ENCODE measurements at places on chromosomes 3 and 15. TPM values are rescaled to one million over a fixed set of nuclear protein-coding genes. Genes with fewer than 3 reads are reported as not detected.

The ADPGK gene
- polyA plus RNA-seq: 28.5 TPM

The TGM5 gene
- 0.16 TPM for polyA plus RNA-seq

The TBCCD1 gene
- 12.0 TPM for polyA plus RNA-seq

The VIPR1 gene
- 1.6 TPM for polyA plus RNA-seq

DNA sequence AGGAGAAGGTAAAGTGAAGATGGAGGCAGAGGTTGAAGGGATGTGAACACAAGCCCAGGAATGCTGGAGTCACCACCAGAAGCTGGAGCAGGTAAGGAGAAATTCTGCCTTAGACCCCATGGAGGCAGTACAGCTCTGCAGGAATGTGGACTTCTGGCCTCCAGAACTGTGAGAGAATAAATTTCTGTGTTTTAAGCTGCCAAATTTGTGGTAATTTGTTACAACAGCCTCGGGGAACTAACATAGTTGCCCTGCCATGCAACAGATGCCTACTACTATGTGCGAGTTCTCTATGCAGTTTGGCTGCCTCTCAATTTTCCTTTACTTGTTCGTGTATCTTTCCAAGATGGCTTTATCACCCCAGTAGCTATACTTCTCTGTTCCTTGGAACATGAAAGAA is 394.1 kb downstream of the TUSC7 start:
- DNase-seq: no peak

- DNase-seq: no peak
Measured at GRCh38 chr3:46479696-46480095, 15.0 kb upstream of the LTF start.

- no peak for DNase-seq
Measured at GRCh38 chr15:46996359-46996758, 720.9 kb upstream of the SEMA6D start.

GRCh38 chr3:98855806-98856400 is 45.6 kb downstream of the DCBLD2 start:
- DNase-seq: peak; percentile 4

DNA sequence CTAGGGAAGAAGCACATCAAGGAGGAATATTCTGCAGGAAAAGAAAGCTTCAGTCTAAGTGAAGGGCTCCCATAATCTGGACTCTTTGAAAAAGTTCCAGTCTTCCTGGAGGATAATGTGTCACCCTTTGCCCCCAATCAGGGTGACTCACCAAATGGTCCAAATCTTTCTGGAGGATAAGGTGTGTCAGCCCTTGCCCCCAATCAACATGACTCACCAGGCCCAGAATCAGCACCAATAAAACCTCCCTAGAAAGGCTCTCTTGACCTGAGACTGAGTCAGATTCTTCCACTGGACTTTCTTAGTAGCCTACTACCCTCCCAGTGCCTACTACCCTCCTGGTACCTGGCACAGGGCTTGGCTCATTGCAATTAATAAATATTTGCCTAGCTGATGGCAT is 9.5 kb upstream of the ARL14 start:
- no peak for DNase-seq

DNA sequence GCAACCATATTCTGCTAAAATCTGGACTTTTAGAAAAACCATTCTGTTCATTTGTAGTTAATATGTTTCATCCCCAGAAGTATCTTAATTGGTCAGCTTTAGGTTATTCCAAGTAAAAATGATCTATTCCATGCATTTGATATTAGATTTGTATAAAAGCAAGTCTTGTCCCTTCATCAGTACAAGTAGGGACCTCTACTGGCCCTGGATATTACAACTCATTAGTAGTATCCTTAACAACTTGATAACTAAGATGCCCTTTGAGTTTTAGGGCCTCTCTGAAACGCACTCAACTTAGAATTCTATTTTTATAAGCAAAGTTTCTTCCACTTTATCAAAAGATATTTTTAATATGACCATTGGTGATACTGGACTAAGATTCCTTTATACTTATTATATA is 25.3 kb upstream of the SELENOT start:
- no peak for DNase-seq

DNA sequence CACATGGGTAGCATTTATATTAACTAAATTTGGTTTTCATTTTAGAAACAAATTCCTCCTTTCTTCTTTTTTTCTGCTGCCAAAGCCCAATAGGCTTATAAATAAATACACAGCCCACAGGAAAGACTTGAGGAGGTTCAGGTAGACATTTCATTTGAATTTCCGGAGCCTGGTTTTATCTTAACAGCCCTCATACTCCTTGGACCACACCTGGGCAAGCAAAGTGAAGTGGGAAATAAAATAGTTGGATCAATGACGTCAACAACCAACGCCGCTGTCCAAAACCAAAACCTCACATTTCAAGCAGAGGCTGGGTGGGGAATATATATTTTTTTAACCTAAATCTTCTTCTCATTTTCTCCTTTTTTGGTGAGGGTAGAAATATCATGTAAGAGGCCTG is 53.2 kb downstream of the RFTN1 start:
- no peak for DNase-seq

GRCh38 chr3:146166415-146166821 is 5.4 kb upstream of the PLOD2 start:
- no peak for DNase-seq

DNA sequence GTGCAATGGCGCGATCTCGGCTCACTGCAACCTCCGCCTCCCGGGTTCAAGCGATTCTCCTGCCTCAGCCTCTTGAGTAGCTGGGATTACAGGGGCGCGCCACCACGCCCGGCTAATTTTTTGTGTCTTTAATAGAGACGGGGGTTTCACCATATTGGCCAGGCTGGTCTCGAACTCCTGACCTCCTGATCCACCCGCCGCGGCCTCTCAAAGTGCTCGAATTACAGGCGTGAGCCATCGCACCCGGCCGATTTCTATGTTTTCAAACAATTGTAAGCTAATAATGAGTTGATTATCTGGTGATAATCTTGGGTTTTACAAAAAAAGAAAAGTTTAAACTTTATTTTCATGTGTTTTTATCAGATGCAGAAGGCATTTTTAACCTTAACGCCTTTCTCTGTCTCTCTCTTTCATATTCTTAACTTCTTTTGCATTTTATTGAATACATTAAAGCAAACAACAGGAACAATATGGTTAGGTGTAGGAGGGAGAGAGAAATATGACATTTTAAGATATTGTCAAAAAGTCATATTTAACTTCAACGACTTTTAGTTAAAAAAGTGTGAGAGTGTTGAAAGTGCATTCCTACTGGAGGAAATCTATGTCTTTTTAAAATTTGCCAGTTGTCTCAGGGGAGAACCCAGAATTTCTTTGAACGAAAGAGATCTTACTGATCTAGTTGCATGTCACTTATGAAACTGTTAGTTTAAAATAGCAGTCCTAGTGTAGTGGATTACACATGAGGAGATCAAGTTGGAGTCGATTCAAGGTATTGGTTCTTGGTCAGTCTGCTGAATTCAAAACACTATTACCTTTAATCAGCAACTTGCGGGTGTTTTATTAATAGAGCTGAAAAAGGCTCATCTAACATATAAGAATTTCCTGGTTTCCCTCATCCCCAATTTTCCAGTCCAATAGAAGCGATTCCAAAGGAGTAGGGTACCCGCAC is 3.4 kb upstream of the MEIS2 start:
- DNase-seq: no peak

DNA sequence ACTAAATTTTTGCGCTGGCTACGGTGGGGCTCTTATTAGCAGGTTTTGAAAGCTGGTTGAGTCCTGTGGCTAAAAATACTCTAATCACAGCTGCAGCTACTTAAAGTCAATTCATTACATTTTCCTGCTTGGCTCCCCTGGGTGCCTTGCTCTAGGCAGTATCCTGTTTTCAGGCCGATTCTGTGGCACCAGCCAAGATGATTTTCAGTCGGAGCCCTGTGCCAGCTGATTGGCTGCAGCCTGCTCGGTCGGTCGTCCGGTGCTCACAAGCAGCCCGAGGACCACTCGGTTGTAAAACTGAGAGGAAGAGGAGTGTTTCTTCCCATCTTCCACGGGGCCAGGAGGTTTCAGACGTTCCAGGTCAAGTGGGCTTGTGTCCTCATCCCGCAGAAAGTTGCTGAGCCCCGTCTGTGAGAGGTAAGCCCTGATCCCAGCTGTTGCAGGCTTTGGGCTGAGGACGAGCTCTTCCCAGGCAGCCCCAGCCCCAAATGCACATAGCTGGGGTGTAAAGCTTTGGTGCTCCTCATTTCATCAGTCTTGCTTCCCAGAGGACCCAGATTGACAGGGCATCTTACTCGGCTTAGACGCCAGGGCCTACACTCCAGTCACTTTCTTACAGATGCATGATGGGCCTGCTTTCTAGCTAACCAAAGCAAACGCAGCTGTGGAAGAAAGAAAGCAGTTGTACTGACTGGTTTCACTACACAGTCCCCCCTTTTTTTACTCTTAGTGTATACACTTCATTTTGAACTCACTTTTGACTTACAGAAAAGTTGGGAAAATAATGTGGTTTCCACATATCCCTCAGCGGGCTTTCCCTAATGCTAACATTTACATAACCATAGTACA is 15.9 kb downstream of the LYSMD4 start:
- no peak for DNase-seq

DNA sequence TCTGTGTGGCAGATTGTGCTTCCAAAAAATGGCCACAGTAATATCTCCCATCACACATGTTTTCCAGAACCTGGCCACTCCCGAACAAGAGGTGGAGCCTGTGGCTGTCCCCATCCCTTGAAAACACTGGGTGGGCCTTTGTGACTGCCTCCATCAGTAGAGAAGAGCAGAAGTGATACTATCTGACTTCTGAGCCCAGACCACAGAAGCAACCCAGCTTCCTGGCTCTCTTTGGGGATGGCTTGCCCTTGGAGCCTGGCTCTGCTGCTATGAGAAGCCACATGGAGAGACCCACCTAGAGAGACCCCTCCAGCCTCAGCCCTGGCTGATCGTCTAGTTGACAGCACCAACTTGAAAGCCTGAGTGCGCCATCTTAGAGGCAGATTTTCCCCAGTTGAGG is 39.8 kb upstream of the CMTM8 start:
- DNase-seq: no peak

DNA sequence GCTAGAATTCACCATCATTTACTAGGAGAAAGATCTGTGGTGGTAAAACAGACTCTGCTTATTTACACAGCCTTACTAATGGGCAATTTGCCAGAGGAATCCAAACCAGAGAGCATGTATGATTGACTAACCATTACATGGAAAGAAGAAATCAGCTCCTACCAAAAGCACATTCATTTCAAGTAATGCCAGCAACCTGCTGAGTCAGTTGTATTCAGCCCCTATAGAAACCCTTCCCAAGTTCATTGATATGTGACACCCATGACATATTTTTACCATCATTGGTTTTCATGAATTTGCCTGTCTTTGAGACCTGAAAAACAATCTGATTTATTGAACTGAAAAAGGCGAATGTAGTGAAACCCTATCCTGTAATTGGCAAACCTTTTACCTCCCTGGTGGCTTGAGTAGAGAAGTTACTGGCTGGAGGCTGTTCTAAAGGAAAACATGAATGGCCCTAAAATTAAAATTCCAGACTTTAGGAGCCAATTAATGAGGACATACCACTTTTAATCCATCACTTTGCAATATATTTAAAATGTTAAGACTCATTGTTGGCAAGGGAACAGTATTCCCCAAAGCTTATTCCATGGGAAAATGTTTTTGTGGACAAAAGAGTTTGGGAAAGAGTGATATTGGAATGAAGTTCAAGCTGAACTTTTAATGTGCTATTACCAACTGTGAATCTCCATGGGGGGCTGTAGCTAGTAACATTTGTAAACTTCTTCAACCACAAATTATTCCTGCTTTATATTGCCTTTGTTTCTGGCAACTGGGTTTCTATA is 542.9 kb downstream of the FHIT start:
- DNase-seq: no peak

DNA sequence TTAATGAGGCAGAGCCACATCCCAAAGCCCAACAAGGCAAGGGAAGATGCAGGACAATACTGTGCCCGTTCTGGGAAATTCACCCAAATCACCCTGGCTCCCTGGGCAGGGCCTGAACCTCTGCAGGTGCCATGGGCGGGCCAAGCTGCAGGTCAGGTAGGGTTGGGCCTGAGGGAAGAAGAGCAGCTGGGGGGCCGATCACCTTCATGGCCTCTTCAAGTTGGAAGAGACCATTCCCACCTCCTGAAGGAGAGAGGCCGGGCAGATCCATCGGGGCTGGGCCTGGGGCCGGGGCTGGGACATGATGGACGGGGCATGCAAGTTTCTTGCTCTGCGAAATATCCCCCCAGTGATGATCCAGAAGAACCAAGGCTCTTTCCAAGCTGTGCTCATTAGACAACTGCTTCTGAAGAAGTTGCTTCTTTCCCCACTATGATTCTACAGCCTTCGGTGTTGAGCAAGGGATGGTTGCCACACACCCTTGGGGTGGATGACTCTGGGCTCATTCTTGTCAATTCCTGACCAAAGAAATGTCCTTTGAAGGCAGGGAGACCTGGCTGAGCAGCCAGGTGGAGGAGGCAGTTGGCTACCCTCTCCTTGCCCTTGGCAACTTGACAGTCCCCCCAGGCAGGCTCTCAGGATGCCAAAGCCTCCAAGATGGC is 38.2 kb downstream of the KLHL25 start:
- no peak for DNase-seq

GRCh38 chr3:72604328-72604727 is 243.9 kb downstream of the SHQ1 start:
- no peak for DNase-seq

DNA sequence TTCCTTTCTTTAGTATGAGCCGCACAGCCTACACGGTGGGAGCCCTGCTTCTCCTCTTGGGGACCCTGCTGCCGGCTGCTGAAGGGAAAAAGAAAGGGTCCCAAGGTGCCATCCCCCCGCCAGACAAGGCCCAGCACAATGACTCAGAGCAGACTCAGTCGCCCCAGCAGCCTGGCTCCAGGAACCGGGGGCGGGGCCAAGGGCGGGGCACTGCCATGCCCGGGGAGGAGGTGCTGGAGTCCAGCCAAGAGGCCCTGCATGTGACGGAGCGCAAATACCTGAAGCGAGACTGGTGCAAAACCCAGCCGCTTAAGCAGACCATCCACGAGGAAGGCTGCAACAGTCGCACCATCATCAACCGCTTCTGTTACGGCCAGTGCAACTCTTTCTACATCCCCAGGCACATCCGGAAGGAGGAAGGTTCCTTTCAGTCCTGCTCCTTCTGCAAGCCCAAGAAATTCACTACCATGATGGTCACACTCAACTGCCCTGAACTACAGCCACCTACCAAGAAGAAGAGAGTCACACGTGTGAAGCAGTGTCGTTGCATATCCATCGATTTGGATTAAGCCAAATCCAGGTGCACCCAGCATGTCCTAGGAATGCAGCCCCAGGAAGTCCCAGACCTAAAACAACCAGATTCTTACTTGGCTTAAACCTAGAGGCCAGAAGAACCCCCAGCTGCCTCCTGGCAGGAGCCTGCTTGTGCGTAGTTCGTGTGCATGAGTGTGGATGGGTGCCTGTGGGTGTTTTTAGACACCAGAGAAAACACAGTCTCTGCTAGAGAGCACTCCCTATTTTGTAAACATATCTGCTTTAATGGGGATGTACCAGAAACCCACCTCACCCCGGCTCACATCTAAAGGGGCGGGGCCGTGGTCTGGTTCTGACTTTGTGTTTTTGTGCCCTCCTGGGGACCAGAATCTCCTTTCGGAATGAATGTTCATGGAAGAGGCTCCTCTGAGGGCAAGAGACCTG is 13.2 kb downstream of the GREM1 start:
- DNase-seq: no peak

Measured in forelimb muscle (tissue), 1 donor.